ENCODE measurements at places on chromosomes 6 and 20.

DNA sequence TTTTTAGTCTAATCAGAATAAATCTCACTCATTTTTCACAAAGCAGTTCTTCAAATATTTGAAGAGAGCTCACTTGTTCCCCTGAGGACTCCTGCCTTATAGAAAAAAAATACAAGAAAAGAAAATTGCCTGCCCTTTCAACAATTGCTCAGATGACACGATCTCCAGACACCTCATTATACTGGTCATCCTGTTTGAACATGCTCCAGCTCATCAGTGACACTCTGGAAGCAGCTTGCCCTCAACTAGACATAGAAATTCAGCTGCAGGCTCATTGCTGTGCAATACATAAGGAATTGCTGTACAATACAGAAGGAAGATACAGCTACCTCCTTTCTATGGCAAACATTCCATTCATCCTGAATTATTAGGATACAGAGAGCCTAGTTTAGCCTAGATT lies 73.1 kb downstream of the OPN5 start:
- DNase-seq = no peak

DNA sequence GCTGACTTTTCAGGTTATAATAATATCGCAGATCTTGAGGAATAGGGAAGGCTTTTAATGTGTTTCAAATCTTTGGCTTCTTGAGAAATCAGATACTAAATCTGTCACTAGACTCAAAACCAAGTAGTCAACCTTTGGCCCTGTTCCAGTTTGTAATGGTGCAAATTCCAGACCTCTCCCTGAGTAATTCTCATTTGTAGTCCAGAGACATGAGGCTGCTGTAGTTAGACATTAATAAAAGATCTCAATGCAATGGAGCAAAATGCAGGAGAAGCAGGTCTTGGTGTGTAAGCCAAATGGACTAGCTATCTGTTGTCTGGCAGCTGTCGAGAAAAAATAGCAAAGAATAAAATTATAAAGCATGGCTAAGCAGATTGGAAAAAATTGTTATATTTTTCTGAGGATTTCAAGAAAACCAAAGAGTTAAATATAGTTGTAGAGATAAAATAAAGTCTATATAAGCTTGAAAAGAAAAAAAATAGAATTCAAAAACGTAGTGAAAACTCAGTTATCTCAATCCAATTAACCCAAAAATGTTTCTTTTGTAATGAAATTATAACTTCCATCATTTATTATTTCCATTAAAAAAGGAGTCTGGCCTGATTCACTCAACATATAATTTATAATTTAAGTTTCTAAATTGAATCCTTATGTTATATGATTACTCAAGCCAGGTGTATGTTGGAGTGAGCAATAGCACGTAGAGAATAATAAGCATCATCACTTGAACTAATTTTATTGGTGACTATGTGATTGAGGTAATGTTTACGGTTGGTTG lies 161.5 kb upstream of the ADGRB3 start:
- no peak for DNase-seq

DNA sequence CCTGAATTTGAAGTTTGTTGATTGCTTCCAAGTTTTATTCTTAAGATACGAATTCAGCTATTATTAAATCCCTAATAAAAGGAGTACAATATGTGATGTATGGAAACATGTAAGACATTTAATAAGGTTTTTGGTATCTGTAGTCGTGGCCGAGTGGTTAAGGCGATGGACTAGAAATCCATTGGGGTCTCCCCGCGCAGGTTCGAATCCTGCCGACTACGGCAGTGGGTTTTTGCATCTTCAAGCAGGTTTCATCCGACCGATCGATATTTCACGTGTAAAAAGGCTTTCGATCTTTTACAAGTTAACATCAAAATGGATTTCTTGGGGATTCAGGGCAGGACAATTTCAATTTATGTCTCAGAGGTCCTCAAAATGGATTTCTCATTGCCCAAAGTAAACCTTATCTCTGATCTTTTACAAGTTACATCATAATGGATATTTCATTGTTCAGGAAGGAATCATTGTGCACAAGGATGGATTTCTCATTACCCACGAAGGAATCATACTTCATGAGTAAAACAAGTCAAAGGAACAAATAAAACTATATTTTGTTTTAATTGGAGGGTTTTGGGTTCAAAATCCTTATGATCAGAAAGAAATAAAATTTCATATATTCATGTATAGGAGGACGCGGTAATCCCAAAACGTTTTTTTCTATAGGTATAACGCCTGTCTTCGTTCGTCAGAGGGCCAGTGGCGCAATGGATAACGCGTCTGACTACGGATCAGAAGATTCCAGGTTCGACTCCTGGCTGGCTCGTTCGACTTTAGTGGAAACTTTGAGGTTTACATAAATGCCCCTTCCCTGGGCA lies 37.3 kb upstream of the BTN3A2 start:
- peak; percentile 8 for DNase-seq

GRCh38 chr6:38708496-38708895 lies 5.6 kb upstream of the GLO1 start:
- DNase-seq = no peak

GRCh38 chr6:31838968-31839367 lies 11.4 kb downstream of the HSPA1B start:
- no peak for DNase-seq

DNA sequence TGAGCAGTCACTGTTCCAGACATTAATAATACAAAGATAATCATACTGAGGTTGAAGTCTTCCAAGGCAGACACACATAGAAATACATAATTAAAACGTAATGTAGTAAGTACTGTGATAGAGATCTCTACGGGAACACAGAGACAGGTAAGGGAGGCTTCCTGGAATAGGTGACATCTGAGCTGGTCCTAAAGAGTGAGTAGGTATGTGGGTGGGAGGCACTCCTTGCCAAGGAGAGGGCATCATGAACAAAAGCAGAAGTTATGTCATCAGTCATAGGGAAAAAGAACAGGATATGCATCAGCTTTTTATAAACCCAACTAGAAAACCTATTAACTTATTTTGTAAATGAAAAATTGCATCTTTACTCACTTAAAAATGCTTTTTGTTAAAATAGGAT lies 110.0 kb downstream of the MAP7 start:
- no peak for DNase-seq

- peak; percentile 12 for DNase-seq
These were observed 172.8 kb upstream of the SNX9 start for GRCh38 chr6:157650261-157650640.

DNA sequence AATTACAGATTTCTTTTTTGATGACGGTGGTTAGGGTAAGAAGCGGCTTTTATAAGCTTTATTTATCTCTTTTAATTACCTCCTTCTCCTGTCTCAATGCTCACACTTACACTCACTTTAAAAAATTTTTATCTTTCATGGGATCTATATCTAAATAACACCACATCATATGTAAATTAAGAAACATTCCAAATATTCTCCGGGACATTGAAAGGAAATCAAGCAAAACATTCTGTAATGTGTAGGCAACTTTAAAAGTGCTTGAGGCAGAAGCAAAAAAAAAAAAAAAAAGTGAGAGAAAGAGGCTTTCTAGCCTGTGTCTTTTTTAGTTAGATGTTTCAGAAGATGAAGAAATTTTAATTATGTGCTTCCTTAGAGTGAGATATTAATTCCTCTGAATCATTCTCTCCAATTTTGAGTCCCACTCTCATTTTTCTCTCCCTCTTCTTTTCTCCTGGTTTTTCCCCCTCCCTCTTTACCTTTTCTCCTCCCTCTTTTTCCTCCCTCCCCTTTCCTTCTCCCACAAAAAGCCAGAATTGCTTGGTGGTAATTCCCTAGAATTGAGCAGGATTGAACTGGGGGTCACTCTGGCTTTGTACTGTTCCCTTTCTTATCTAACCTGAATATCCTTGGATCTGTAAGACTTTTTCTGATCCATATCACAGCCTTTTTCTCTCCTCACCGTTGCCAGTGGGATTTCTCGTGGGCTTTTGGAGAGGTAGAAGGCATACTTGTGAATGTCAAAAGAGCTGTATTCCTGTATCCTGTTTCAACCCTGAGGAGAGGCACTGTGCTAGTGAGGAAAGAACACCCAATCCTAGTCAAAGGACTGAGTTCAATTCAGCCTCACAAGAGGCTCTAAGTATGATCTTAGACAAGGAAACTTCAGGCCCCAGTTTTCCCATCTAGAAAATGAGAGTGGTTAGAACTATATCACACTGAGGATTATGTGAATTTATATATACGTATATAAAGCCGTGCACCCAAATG lies 30.4 kb downstream of the KCNQ5 start:
- DNase-seq = no peak

DNA sequence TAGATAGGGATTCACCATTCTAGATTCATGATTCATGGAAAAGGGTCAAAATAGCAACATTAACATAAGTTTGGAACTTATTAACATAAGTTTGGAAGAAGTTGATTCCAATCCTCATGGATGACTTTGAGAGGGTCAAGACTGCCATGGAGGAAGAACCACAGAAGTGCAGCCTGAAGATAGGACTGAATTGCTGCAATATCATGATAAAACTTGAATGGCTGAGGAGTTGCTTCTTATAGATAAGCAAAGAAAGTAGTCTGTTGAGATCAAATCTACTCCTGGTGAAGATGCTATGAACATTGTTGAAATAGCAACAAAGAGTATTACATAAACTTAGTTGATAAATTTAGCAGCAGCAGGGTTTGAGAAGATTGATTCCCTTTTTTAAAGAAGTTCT lies 62.2 kb downstream of the GMDS start:
- DNase-seq = no peak

GRCh38 chr6:18166312-18167036 lies 11.3 kb downstream of the KDM1B start:
- DNase-seq = no peak

DNA sequence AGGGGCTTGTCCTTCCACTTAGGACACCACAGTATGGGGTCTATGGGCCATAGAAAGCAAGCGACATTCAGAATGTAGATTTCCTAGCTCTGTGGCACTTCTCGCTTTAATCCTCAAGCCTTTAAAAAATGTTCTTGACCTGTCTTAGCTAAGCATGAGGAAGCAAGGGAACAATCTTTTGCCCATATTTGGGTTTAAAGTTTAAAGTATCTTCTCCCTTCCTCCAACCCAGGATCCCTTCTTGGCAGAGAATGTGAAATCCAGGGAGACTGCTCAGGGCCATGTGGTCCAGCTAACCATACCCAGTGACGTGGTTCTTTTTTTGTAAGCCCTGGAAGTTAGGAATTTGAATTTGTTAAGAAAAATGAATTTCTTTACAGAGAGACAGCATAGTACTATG lies 289.9 kb downstream of the BTBD9 start:
- DNase-seq = no peak

GRCh38 chr6:3800850-3801591 lies 48.2 kb upstream of the FAM50B start:
- DNase-seq = no peak

DNA sequence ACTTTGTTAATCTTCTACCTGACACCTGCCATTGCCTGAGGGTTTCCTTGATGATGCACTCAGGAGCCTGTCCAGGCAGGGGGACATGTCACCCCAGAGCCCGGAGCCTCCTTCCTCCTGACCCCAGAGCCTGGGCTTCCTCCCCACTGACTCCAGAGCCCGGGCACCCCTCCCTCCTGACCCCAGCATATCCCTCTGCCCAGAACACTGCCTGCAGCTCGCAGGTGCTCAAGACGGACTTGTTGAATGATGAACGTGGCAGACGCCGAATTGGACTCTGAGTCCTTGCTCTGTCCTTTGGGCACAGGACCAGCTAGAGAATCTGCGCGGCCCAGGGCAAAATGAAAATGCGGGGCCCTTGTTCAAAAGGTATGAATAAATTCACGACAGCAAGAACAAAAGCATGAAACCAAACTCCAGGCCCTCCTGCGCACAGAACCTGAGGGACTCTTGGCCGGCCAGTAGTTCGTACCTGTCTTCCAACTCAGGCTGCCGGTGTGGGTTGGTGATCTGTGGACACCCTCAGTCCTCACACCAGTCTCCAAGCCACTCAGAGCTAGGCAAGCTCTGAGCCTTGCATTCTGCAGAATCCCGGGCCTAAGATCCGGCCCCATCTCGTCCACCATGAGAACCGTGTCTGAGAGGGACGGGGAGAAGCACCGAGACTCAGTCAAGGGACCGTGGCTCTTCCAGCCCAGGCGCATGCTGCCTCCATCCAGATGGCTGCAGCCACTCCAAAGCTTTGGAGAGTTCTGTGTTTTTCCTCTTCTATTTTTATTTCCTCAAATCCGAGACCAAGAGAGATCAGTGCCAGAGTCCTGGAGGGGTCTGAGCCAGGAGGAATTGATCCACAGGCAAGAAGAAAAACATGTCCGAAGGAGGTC lies 104.7 kb downstream of the BMP7 start:
- no peak for DNase-seq

DNA sequence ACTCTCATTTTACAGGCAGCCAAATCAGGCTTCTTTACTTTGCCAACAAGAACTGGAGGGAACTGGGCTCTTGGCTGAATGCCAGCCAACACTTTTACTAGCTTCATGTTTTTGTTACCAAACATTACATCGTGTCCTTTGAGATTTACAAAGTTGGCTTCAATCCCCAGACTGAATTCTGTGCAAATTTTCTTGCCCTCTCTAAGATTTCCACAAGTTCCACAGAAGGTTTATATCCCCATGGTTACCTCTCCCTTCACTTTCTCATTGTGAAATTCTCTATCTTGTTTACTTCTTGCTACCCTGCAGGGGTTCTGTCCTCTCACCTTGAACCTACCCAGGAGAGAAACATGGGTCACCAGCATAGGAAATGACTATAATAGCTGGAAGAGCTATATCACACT lies 37.6 kb upstream of the PLCB1 start:
- peak; percentile 77 for DNase-seq

- DNase-seq = no peak
These were observed 53.0 kb downstream of the FLRT3 start for GRCh38 chr20:14284443-14284842.

- no peak for DNase-seq
These were observed 49.5 kb downstream of the ADTRP start for GRCh38 chr6:11729076-11729475.

- DNase-seq = no peak
These were observed 11.0 kb upstream of the HIVEP1 start for GRCh38 chr6:12001004-12001705.

DNA sequence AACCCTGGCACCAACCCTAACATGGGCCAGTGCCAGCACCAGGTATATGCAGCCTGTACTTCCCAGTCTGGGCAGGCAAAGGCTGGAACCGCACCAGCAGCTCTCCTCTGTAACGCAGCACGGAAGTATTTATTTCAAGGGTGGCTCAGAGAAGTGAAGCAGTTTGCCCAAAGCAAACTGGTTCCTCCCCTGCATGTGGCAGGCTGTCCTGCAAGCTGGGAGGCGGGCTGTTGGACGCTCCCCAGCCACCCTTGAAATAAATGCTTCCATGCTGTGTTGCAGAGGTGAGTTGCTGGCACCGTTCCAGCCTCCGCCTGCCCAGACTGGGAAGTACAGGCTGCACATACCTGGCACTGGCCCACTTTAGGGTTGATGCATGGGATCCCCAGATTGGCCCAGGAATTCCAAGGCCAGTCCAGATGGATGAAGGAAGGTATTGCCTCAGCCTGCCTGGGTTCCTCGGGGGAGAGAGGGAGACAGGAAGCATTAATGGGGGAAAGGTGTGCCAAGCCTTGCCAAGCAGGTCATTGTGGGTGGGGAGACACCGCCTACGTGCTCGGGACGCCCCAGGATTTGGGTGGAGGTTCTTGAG lies 49.8 kb downstream of the PPARD start:
- DNase-seq = no peak

DNA sequence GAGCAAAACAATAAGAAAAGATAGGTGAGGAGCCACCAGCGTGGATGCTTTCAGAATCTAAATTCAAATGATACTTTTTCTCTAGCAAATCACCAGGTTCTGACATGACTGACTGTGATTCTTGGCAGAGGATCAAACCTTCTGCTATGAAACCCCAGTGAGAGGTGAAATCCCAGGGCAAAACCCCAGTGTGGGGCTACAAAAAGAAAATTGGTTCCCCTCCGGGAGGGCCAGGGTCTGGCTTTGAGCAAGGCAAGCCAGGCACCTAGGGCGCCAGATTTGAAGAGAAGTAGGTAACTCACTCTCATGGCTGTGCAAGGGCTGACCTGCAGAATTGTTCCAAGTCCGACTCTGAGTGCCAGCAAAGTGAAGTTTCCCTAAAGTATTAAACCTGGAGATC lies 20.2 kb upstream of the RALGAPA2 start:
- no peak for DNase-seq
